NCI-H526 treated with DMSO at 0.1 percent for 48 hours (cell line): ENCODE measurements at places on chromosomes 12 and 14.

DNA sequence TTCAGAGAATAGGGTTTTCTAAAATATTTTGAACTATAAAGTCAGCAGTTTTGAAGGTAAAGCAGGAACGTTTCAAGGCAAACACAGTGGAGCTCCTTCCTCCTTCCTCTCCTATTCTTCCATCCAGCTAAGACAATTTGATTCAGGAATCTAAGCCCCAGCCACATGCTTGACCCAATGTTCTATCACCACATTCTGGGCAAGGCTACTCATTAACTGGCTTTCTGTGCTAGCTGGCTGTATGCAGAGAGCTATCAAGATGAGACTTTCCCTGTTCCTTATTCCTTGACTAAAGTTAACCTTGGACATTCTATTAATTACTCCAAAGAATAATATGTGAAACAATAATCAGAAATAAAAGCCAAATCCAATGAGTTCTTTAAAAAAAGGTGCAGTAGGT lies 266.9 kb downstream of the NOVA1 start:
- DNase-seq = no peak

DNA sequence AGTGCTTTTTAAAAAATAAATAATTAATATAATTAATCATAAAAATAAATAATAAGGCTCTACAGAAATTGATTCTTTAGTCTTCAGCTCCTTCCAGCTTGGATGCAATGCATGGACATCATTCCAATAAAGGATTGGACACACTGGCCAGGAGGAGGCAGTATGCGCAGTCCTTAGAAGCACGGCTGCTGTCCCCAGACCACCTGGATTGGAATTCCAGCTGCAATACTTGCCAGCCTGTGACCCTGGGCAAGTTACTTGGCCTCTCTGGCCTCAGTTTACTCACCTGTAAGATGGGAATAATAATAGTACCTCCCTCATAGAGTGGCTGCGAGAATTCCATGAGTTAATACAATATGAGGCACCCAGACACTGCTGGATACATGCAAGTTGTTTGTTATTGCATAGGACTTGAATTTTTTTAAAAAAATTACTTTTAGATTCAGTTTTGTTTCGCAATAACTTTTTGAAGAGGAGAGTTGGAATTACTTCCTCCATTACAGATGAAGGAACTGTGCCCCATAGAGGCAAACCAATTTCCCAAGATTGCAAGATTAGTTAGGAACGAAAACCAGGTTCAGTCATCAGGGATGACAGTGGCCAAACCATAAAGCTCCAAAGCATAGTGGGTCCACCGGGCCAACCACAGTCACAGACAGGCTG lies 12.2 kb downstream of the RPH3A start:
- DNase-seq = no peak

DNA sequence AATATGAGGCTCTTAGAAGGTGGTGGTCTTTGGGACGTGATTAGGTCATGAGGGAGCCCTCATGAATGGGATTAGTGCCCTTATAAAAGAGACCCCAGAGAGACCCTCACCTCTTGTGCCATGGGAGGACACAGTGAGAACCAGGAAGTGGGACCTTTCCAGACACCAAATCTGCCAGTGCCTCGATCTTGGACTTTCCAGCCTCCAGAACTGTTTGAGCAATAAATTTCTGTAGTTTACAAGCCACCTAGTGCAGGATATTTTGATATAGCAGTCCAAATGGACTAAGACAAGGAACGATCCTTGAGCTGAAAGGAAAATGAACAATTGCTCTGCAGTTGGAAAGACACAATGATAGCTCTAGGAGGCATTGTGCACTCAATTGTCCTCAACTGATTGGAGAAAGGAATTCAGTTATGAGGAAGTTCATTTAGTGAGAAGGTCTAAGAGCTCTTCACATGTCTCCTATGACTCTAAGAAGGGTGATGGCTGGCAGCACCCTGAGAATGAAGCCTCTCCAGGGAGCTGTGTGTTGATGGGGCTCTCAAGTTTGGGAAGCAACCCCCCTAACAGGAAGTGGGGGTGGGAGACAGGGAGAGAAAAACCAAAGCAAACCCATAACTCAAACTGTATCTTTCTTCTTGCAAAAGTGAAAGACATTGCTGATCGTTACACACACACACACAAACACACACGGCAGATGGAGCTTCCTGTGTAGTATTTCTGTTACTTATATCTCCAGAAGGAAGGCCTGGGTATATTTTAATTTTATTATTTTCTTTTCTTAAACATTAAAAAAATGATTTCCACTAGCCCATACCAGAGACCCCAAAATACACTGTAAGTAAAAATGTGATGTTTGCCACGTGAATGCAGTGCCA lies 21.0 kb downstream of the CHST11 start:
- DNase-seq = no peak

GRCh38 chr12:82383930-82384552 lies 25.7 kb downstream of the METTL25 start:
- DNase-seq = no peak

- DNase-seq = no peak
These were observed 818.1 kb upstream of the TMEM132C start for GRCh38 chr12:127448906-127449305.

- no peak for DNase-seq
These were observed 104.0 kb downstream of the STAB2 start for GRCh38 chr12:103691063-103691462.

DNA sequence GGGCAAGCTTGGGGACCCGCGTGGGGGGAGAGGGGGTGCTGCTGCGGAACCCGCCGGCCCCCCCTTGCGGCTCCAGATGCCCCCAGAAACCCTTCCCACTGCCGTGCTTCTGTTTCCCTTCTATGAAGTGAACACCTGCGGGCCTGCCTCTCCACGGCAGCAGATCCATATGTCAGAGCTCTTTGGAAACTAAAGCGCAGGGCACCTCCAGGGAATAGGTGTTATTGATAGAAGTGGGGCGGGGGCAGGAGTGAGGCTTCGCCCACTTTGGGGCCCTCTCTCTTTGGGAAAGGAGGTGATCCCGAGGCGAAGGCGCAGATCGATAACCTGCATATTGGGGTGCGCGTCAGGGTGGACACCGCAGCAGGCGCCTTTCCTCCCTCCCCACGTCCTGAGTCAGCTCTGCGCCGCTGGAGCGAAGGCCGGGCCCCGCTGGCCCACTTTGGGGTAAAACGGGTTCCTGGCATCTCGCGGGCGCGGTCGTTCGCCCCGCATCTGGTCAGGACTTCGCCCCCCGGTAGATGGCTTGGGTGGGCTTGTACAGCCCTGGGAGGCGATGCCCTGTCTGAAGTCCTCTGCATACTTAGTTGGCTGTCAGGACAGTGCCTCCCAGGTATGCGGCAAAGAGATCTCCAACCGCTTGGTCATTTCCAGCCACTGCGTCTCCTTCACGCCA lies 524 bp downstream of the KMT5A start:
- DNase-seq = no peak

GRCh38 chr14:67765192-67765834 lies 51.1 kb downstream of the ZFYVE26 start:
- no peak for DNase-seq

DNA sequence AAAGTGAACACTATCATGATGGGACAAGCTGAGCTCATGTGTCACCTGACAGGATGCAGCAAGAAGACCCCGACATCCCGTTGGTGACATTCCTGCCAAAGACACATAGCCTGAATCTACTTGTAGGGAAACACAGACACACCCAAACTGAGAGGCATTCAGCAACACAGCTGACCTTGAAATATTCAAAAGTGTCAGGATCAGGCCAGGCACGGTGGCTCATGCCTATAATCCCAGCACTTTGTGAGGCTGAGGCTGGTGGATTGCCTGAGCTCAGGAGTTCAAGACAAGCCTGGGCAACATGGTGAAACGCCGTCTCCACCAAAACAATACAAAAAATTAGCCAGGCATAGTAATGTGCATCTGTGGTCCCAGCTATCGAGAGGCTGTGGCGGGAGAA lies 232.0 kb upstream of the PLXNC1 start:
- DNase-seq = no peak

DNA sequence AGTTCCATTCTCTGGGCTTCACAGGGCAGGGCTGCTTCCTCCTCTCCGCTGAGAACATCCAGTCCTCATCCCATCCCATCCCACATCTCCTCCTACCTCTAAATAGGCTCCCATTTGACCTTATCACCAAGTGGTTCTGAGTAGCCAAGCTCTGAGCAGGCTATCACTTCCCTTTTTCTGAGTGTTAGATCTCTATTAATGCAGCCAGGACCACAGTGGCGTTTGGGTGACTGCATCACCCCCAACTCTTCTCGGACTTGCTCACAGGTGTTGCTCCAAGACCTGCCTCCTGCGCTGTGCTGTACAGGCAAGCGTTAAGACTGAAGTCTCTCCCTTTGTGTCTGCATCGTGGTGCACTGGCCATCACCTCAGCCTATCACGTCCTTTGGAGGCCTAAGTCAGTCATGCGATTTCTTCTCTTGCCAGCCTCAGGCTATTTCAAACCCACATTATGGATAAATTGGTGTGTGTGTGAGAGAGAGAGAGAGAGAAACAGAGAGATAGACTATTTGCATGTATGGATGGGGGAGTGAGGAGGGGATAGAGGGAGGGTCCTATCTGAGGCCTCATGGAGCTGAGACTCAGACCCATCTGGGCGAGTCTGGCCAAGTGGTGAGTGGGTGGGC lies 12.4 kb upstream of the HHIPL1 start:
- DNase-seq = no peak

- DNase-seq = no peak
These were observed 47.2 kb upstream of the CTDSP2 start for GRCh38 chr12:57893431-57894353.

DNA sequence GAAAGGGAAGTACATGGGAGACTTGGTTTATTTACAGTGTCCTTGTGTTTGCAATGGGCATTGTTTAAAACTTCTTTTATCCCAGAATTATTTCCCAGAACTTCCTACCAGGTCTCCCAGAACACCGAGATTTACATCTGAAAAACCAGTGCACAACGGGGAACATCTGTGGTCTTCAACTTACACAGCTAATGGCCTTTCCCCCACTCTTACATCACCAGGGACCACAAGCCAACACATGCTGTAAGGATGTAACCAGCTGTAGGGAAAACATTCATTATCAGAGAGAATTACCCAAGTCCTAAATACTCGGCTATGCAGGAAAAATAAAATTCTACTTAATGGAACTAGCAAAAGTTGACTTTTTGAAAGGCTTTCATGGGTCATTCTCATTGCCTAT lies 267.6 kb downstream of the DUSP6 start:
- no peak for DNase-seq

DNA sequence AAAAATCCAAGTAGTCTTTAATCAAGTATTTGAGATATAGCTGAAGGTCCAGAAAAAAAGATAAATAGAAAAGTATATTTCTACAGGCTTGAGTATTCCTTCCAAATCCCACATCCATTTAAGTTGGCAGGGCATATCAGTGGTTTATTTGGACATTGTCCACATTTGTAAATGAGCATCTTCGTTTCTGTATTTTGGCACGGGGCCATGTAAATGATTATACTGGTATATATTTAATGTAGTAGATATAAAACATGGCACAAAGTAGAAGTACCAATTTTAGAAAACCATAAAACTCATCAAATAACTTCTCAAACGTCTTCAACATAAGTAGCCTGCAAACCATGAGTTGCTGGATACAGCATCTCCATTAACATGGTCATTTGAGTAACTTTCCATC lies 437.4 kb upstream of the SOX5 start:
- DNase-seq = no peak

GRCh38 chr14:34013721-34014060 lies 62.8 kb upstream of the EGLN3 start:
- no peak for DNase-seq

- no peak for DNase-seq
These were observed 15.6 kb upstream of the RFLNA start for GRCh38 chr12:124279315-124279714.

DNA sequence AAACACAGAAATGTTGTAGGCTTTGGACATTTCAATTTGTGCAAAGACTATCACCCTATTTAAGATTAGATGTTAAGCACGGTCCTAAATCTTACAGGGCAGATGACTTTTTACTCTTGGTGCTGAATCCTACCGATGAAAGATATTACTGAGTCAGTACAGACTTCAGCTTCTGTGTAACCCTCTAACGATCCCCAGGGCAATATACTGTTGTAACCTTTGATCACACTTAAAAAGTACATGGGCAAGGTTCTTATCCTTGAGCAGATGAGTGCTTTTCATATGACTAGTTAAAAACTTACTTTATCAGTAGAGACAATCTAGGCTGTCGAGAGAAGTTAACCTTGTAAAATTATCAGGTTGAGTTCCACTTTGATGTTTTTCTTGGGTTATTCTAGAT lies 22.5 kb downstream of the PDE3A start:
- DNase-seq = no peak

GRCh38 chr12:5022465-5023061 lies 21.1 kb upstream of the KCNA5 start:
- peak; percentile 20 for DNase-seq

GRCh38 chr12:130658145-130658911 lies 57.8 kb downstream of the RIMBP2 start:
- DNase-seq = peak; percentile 55

- DNase-seq = no peak
These were observed 160.2 kb downstream of the DAD1 start for GRCh38 chr14:22428700-22429291.

GRCh38 chr14:58152014-58152857 lies at the start of gene ARMH4:
TSS of gene ARMH4 (minus strand) at chr14:58152213. CDS start at chr14:58139358, 12,855 bp downstream.
- DNase-seq = peak; percentile 85

DNA sequence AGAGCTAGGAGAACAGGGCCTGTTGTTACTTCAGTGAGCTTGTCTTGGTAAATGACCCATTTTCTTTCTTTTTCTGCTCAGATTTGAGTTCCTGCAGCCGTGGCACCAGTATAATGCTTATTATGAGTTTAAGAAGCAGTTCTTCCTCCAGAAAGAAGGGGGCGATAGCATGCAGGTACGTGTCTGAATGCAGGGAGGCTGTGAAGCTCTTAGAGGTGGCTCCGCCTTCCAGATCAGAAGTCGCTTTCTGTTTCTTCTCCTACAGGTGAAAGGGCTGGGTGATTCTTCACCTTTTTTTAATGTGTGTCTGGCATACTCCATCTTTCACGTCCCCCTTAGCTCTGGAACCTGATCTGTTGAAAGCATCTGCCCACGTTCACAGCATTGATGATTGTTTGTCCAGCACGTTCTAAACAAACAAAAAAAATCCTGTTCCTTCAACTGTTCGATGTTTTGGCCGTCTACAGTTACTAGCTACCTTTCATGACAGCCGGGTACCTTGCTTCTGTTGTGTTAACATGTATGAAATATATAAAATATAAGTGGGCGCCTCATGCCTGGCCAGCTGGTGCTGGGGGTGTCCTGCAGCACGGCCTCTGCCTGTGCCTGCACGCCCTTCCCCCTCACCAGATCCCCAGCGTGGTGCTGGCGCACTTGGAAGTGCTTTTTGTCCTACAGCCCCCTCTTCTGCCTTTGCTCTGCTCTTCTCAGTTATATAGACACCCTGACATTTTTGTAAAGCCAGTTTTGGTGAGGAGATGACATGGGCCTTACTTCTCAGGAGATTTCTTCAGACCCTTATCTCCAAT lies 44.6 kb downstream of the SFSWAP start:
- DNase-seq = peak; percentile 54

DNA sequence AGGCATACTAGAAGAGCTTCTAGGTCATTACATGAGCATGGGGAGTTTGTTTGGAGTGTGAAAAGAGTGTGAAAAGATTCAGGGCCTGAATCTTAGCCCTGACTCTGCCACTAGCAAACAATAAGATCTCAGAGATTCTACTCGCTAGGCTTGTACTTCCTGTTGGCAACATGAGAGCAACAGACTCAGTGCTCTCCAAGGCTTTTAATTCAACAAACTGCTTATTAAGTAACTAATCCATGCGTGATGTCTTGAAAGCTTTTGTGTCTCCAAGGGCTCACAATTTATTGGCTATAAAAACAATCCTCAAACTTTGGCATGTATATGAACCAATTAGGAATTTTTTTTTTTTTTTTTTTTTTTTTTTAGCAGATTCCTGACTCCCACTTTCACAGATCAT lies 105.1 kb downstream of the STXBP6 start:
- DNase-seq = no peak
